ENCODE measurements at places on chromosomes 11 and 22.

DNA sequence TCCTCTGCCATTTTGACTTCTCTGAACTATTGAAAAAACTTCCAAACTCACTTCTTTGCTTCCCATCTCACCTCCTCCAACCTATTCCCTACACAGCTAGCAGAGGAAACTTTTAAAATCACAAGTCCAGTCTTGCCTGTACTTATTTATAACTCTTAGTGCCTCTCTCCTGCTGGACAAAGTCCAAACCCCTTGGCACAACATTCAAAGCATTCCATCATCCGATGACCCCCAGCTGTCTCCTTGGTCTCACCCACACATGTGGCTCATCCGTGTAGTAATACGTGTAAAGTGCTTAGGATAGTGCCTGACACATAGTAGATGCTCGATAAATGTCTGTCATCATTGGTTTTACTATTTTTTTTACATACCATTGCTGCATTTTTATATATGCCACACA, 101.4 kb downstream of the PARVA start:
- DNase-seq = peak; percentile 75

DNA sequence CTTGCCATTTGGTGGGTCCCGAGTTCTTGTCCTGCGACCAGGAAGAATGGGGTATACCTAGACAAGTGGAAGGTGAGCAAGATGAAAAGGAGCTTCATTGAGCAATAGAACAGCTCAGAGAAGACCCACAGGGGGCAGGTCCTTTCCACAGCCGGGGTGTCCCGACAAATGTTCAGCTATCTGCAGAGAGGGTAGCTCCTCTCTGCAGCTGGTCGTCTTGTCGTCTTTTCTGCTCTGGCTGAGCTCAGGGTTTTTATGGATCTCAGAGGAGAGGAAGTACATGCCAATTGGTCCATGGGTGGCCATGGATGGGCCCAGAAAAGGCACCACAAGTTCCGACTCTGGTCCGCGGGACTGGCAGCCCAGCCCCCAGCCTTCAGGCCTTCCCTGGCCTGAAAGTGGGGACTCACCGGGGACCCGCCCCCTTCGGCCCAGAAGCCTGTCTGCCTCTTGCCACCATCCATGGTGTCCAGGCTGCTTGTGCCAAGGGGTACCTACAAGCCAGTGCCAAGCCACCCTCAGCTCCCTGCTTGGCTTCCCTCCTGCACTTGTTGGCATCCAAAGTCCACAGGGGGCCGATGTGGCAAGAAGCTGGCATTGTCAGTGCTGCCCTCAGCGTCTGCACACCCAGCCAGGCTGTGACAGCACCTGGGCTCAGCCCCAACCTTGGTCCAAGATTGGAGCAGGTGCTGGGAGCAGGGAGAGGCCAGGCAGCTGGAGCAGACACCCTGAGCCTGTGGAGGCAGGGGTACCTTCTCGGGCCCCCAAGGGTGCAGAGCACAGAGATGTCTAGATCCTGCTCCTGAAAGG, 438.9 kb downstream of the TBC1D22A start:
- no peak for DNase-seq

DNA sequence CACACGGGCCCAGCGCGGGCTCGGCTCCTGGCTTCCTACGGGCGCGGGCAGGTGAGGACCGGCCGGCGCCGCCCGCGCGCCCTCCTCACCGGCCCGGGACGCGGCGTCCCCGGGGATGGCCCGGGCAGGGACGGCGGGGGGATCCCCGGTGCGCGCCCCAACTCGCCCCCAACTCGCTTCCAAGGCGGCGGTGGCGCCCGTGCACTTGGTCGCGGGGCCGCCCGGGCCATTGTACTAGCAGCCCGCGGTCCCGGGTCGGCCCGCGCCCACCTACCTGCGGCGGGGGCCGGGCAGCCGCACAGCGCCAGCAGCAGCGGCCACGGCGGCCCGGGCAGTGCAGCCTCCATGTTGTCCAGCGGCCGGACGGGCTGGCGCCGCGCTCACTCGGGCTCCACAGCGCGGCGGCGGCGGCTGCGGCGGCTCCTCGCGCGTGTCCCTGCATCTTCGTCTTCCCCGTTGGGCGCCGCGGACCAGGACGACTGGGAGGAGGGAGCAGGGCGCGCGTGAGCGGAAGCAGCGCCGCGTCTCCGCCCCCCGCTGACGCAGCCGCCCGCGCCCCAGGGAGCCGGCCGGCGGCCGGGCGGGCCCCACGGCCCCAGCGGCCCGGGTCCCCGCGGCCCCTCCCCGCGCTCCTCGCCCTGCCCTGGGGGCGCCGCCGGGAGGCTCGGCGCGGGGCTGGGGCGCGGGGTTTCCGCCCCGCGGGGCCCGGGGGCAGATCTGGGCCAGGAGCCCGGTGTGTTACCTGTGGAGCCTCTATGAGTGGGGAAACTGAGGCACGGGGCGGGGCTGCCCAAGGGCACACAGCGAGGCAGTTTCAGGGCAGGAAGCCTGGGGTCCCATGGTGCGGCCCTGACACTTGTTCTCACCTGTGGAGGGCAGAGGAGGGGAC, 159.3 kb upstream of the GRK3 start:
- DNase-seq = peak; percentile 49

DNA sequence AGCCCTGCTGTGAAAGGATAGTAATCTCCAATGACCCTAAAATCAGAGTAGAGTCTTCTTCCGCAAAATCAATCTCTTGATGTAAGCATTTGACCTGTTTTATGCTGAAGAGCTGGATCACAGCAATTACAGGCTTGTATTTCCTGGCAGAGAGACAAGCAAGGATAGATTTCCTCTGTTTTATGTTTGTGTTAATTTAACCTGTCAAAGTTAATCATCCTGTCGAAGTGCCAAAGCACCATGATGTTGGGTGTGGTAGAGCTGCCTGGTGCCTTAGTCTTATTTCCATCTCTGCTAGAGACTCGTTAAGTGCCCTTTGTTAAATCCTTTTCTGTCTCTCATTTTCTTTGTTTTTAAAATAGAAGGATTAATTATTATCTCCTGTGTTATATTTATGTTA, 248.1 kb downstream of the CNTN5 start:
- no peak for DNase-seq

DNA sequence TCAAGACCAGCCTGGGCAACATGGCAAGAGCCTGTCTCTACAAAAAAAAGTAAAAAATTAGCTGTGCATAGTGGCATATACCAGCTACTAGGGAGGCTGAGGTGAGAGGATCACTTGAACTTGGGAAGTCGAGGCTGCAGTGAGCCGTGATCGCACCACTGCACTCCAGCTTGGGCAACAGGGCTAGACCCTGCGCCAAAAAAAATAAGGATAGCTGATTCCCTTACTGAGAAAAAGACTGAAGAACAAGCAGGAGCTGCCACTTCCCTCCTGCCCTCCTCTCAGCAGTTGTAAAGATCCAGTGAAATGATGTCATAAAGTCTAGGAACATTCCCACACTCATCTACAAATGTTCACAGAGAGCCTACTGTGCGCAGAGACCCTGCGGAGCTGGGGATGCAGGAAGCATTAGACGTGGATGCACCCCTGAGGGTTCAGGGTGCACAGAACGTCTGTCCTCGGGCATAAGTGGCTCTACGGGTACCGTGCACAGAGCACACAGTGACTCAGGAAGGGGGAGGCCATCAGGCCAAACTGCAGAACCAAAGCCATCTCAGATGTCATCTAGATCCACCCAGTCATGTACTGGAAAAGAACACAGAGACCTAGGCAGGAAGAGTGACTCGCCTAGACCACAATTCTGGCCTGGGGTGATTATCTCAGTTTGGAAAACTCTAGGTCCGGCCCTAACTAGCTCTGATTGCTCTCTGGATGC, 11.7 kb downstream of the SEC14L2 start:
- no peak for DNase-seq

GRCh38 chr22:30754971-30755758, 60.5 kb downstream of the OSBP2 start:
- peak; percentile 70 for DNase-seq

GRCh38 chr22:50503475-50504145, 3.9 kb downstream of the LMF2 start:
- no peak for DNase-seq

DNA sequence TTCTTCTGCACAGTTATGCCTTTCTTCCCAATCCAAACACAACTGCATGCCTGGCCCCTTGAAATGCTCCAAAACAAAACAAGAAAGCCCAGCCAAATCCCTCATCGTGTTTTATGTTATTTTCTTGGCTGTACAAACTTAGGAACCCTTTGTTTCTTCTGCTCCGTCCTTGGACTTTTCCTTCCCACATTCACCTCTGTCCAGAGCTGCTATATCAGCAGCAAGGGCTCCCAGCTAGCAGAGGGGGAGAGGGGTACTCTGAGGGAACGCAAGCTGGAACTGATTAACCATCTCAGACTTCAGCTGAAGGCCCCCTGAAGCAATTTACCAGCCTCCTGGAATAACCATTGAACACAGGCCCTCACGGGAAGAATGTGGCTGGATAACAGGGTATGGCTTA, 214.7 kb downstream of the TENM4 start:
- no peak for DNase-seq

DNA sequence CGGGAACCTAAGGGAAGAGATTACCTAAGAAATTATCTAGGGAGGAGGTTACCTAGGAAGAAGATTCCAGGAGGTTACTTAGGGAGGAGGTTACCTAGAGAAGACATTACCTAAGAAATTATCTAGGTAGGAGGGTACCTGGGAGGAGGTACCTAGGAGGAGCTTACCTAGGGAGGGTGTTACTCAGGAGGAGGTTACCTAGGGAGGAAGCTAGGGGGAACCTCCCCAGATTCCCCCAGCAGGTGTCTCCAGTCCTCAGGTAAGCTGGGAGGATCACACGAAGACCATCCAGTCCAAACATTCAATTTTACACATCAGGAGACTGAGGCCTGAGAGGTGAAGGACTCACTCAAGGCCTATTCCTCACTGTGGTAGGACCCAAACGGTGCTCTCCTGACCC, 482.8 kb downstream of the TBC1D22A start:
- DNase-seq = no peak

GRCh38 chr22:22099194-22099486, 116.6 kb upstream of the TOP3B start:
- no peak for DNase-seq

- DNase-seq = no peak
Measured at GRCh38 chr22:21025266-21025665, 7.1 kb downstream of the SLC7A4 start.

DNA sequence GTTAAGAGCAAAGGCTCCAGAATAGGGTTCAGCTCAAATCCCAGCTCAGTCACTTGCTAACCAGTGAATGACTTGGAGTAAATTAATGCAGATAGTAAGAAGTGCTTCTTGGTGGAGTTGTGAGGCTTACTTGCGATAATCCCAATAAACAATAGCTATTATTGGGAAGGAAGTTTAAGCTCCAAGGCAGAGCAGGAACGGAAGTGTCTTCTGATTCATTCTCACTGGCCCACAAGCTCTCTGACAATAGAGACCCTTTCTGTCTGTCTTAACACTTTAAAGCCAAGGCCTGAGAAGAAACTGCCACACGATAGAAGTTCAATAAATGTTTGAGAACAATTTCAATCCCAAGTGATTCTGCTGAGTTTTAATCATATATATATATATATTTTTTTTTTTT, 155.4 kb downstream of the DBX1 start:
- no peak for DNase-seq

GRCh38 chr11:5603326-5603725, 6.9 kb downstream of the TRIM6 start:
- no peak for DNase-seq

- peak; percentile 41 for DNase-seq
Measured at GRCh38 chr22:21755851-21756284, 20.3 kb upstream of the YPEL1 start.

- no peak for DNase-seq
Measured at GRCh38 chr22:25728071-25728470, 13.9 kb upstream of the MYO18B start.
